Omental fat pad (tissue), 4 donors: ENCODE measurements at places on chromosomes 1 and 21. TPM values are rescaled to one million over a fixed set of nuclear protein-coding genes. Genes with fewer than 3 reads are reported as not detected.

Gene RASSF5
- total RNA-seq, result 11.6 TPM

Gene ITLN2
- 6.4 TPM for total RNA-seq

- no peak for DNase-seq
These were observed 8.1 kb downstream of the TDRD5 start for GRCh38 chr1:179599623-179600249.

DNA sequence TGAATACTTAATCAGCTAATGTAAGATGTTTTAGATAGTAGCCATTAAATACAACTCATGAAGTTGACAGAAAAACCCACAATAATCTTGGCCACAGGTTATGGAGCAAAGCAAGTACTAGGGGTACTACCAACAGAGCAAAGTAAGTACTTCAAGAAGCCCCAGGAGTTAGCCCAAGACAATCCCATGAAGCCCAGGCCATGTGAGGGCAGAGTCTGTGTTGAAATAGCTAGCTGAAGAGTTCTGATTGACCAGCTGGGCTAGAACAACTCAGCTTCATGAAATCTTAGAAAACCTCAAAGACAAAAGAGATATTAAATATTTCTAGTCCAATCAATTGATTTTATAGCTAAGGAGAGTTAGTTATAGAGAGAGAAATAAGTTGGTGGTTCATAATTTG lies 212.9 kb upstream of the HOOK1 start:
- DNase-seq, result no peak

Gene CRYAA
- not detected for total RNA-seq

GRCh38 chr1:205528446-205528886 lies 24.0 kb downstream of the CDK18 start:
- no peak for DNase-seq

DNA sequence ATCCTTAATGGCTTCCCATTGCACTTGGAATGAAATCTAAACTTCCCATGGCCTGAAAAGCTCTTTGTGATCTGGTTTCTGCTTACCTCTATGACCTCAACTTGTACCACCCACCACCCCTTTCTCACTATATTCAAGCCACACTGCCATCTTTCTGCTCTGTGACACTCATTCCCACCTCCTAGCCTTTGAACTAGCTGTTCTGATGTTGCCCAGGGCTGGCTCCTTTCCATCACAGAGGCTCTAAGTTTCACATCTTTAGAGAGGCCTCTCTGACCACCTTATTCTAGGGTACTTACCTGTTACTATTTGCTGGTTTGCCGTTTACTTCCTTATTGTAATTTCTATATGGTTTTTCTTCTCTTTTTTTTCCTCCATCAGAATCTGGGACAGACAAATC lies 4.2 kb downstream of the MPZL1 start:
- no peak for DNase-seq

- DNase-seq, result no peak
These were observed 283.1 kb downstream of the LMX1A start for GRCh38 chr1:165073185-165074007.

Gene DIP2A
- total RNA-seq, result 32.0 TPM

Gene KPRP
- total RNA-seq, result not detected

DNA sequence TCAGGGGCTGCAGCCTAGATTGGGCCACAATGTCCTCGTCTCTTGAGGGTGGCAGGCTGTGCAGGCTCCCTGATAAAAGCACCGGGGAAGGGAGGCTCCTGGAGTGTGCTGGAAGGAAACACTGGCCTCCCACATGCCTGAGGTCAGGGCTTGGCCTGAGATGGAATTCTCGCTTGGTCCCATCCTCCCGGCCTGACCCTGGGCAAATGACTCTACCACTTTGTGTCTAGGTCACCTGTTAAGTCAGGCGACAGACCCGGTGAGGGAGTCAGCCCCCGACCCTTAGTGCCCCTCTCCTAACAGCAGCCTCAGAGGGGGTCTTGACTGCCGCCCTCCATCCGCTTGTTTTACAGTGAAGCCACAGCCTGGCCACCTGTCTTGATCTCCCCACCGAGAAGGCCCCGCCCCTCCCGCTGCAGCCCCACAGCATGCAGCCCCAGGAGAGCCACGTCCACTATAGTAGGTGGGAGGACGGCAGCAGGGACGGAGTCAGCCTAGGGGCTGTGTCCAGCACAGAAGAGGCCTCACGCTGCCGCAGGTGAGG lies 2.5 kb downstream of the SMIM1 start:
- no peak for DNase-seq

Gene FMOD
- total RNA-seq, result 179 TPM

GRCh38 chr1:111190931-111191451 lies 9.5 kb downstream of the DENND2D start:
- DNase-seq, result no peak

GRCh38 chr1:45516036-45516435 lies 5.6 kb downstream of the PRDX1 start:
- DNase-seq, result no peak

Gene FCRL4
- total RNA-seq, result not detected

DNA sequence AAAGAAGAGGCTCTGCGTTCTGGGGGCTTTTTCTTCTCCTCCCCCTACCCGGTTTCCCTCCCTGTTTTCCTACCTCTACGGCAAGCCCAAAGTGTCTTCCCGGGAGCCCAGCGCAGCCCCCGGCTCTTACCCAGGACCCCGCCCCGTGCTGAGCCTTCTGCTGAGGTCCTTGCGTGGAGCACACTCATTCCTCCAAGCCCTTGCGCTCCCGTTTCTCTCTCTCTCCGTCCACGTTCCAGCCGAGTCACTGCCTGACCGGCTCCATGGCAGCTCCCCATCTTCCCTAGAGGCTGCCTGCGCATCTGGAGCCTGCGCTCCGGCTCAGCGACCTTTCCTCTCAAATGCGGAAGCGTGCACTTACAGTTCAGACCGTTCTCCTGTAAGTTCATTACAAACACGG lies 24.9 kb upstream of the PDXK start:
- DNase-seq, result no peak

- DNase-seq, result peak; percentile 52
These were observed 106.7 kb upstream of the COL6A1 start for GRCh38 chr21:45874716-45875415.

DNA sequence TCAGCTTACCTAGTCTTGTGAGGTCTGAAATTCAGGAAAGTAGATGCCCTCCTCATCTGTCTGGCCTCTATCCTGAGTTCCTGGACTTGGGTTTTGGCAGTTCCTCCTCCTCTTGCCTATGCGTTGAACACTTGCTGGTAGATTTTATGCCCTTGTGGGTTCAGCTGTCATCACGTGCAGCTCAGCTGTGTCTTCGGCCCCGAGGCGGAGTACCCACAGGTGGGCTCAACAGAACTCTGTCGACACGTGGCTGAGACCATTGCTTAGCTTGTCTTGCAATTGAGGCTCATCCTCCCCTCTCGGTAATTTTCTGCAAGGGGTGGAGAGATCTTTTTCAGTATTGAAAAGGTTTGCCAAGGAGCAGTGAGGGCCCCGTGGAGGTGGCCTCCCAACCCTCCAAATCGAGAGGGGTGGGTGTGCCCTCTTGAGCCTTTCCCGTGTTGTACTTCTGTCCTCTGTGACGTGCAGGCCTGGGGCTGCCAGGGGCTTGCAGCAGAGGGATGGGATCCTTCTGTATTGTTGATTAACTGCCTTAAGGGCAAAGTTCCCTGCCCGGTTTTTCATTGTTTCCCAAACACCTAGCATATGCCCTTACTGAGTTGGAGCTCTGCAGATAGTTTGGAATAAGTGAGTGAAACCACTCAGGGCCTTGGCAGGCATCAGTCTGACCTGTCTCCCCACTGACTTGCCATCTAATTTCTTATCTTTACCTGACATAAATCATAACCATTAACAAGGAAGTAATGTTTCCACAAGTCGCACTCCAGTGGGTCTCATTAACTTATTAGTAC lies 2.9 kb downstream of the CENPS start:
- DNase-seq, result no peak

Gene S100A14
- total RNA-seq, result 0.50 TPM

GRCh38 chr21:31335957-31336738 lies 7.9 kb downstream of the TIAM1 start:
- DNase-seq, result no peak

Gene TCP10L
- 0.47 TPM for total RNA-seq

- DNase-seq, result no peak
These were observed 107.7 kb upstream of the ERRFI1 start for GRCh38 chr1:8133657-8134430.

GRCh38 chr21:26194811-26195251 lies 24.3 kb upstream of the APP start:
- no peak for DNase-seq

DNA sequence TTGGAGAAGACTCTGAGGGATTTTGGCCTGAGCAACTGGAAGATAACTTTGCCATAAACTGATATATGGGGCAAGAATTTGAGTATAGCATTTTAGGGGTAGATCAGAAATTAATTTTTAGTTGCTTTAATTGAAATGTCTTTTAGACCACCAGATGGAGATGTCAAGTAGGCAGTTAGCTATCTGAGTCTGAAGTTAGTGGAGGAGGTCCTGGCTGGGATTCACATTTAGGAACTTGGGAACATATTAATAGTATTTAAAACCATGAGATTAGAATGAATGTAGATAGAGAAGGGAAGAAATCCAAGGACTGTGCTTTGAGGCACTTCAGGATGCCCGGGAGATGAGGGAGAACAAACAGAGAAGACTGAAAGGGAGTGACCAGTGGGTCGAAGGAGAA lies 32.6 kb downstream of the SLC44A3 start:
- no peak for DNase-seq

GRCh38 chr1:181135437-181135731 lies 46.9 kb downstream of the IER5 start:
- no peak for DNase-seq

GRCh38 chr1:164261691-164262240 lies 297.2 kb upstream of the PBX1 start:
- DNase-seq, result no peak

- DNase-seq, result no peak
These were observed 36.6 kb downstream of the TNFSF18 start for GRCh38 chr1:173014160-173014559.

DNA sequence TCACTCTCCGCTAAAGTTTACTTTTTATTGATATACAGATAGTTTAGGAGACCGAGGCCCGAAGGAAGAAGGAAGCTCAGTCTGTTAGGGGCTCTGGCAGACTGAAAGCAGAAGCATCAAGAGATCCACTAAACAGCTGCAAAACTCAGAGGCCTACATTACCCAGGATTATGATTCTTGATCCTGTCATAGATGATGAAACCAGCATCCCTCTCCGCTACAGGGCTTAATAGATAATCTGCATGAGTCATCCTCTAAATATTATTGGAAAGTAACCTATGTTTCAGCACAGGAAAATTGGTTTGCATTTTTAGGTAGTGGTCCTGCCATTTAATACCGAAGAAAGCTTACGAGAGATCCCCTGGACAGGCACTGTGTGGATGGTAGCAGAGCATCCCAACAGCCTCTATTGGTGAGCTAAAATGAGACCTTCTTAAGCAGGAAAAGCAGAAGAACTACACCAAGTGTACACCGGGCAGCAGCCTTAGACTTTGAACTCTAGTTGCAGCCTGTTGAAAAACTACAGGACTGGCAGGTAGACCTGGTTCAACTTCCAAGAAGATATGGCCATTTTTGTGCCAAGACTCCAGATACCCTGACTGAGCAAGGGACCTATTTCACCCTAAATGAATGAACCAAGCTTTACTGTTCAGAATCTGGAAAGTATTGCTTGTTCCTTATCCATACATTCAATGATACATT lies 6.8 kb downstream of the CASQ2 start:
- DNase-seq, result no peak

Gene SLC5A3
- 19.3 TPM for total RNA-seq

GRCh38 chr1:186623551-186623950 lies 56.7 kb downstream of the PTGS2 start:
- DNase-seq, result no peak

Gene SPRR1A
- total RNA-seq, result not detected

DNA sequence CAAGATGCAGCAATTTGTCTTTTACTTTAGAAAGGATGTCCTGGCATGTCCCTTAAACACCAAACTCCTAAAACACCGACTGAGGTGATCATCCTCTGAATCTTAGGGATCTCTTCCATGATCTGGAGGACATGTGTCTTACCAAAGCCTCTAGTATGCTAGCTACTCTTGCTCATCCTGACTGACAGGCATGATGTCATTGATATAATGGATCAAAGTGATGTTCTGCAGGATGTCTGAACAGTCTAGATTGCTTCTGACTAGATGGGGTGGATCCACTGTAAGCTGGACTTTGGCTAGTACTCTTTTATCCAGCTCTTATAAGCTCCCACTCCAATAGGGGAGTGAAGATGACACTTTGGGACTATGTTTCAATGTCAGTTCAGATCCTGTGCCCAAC lies 11.3 kb upstream of the CGN start:
- no peak for DNase-seq

Gene PTCH2
- 0.60 TPM for total RNA-seq

Gene EIF2D
- 47.8 TPM for total RNA-seq

- DNase-seq, result no peak
These were observed 682 bp upstream of the RWDD3 start for GRCh38 chr1:95233319-95233736.

DNA sequence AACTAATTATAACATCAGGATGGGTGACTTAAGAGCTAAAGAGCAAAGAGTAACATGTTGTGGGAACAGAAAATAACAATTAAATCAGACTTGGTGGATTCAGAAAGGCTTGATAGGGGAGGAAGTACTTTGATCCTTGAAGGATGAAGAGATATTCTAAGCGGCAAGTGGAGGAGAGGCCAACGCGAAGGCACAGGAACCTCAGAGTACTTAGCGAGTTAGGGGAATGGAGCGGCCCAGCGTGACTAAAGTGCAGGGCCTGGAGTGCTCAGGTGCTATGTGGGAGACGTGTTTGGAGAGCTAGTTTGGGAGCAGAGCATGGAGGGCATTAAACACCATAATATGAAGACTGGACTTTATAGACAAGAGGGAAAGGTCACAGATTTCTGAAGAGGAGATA lies 64.3 kb downstream of the ADCY10 start:
- no peak for DNase-seq

DNA sequence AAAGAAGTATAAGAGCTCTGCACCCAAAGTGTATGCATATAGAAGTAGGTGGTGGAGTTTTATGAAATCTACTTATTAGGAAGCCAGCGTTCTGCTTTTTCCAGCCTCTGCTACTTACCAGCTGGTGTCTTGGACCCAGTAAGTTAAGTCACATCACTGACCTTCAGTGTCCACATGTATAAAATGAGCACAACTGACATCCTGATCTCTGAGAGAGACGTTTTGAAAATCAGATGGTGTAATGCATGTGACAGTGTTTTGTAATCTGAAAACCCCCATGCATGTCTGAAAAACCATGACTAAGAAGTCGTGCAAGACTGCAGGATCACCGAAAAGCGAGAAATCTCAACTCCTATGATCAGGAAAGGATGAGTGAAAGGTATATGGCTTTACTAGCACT lies 2.0 kb downstream of the CR1 start:
- no peak for DNase-seq

Gene CASQ1
- total RNA-seq, result 0.48 TPM

- no peak for DNase-seq
These were observed 4.6 kb upstream of the FAM167B start for GRCh38 chr1:32242341-32242851.
